ENCODE measurements at places on chromosomes 6 and 20.

- DNase-seq, result no peak
These were observed 14.0 kb upstream of the GCM1 start for GRCh38 chr6:53162606-53163005.

DNA sequence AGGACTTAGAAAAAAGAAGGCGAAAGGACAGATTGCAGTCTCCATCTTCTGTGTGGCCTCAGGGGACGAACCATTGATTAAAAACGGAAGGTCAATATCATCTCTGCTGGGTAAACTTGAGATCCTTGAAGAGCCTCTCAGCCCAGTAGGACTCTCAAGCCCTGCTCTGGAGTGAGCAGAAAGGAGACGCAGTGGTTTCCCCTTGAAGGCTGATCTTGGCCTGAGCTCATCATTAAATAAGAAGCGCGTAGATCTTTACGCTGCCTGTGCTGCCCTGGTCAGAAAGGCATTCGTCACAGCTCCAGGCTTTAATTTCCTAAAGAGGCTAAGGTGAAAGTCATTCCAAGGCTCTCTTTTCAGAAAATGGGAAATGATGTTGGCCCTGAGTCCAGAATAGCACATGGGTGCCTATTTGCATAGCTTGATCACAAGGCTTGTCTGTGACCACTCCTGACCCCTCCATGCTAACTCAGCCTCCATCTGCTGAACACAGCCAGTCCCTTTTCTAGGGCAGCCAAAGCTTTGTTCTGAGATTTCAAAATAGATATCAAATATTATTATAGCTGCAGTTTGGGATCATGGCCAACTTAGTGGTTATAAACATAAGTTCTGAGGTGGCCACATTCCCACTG, 29.3 kb upstream of the XRN2 start:
- peak; percentile 1 for DNase-seq

DNA sequence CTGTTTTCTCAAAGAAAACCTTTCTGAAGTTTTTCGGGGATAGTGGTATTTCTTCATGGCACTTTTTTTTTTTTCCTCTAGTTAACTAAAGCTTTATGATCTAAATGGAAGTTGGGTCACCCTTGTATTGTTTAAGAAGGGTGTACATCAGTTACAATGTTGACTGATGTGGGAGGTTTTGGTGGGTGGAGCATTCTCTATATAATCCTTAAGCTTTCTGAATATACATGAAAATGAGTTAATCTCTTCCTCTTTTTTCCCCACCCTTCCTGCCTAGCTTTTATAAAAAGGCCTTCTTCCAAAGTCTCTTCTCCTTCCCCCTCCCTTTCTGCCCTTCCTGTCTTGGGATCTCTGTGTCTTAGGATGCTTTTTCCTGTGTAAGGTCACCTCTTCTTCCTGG, 47.2 kb downstream of the DHX35 start:
- no peak for DNase-seq

- peak; percentile 26 for DNase-seq
These were observed 7.8 kb downstream of the KCNG1 start for GRCh38 chr20:51014797-51015722.

DNA sequence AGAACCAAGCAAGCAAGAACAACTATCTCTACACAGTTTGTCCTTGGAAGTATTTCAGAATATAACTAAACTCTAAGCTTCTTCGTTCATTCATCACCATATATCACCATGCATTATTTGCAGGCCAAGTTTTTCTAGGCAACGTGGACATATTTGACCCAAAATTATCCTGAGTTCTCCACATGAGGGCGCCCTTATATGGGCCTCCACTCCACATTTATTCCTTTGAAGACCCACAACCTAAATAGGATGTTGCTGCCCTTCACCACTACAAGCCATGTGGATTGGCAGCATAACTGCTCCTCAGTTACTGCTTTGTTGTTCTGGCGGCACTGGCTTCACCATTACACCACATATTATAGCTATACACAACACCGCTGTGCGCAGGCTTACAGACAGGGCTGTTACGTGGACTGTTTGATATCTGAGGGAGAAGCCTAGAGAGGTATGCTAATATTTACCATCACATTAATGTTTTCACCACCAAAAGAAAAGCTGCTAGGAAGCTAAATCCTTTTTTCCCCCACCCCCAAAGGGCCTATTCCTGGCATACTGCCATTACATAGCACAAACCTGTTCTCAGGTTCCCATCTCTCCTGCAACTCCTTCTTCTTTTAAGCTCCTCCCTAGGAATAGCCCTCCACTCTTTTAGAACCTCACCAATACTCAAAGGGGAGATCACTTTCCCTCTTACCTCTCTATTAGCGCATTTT, 411.7 kb downstream of the C6orf118 start:
- peak; percentile 96 for DNase-seq
